ENCODE measurements at places on chromosomes 4 and X. TPM values are rescaled to one million over a fixed set of nuclear protein-coding genes. Genes with fewer than 3 reads are reported as not detected.

The RIPPLY1 gene
- not detected for total RNA-seq

The ATP2B3 gene
- total RNA-seq = not detected

The VCX gene
- 3.8 TPM for total RNA-seq

The CT45A1 gene
- 34.0 TPM for total RNA-seq

The CXCL6 gene
- total RNA-seq = 0.06 TPM

- DNase-seq = no peak
Observed at GRCh38 chr4:73821325-73821724, 15.2 kb upstream of the CXCL6 start.

DNA sequence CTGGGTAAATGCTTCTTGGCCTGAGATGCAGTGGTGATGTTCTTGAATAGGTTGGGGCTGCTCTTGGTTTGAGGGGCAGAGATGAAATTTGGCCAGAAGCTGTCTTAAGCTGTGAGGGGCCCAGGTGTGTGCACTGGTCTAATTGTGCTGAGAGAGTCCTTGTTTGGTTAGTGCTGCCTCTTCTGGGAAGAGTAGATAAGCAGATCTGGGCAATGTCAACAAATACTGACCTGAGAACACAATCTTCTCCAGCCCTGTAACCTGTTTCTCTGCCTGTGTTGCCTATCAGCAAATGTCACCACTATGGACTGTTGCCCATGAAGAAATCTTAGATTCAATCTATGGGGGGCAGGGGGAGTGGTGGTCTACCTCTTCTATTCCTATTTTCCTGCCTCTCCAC, 17.2 kb upstream of the USP27X start:
- DNase-seq = no peak

GRCh38 chr4:15736514-15737050, 33.7 kb downstream of the BST1 start:
- no peak for DNase-seq

The AWAT2 gene
- not detected for total RNA-seq

DNA sequence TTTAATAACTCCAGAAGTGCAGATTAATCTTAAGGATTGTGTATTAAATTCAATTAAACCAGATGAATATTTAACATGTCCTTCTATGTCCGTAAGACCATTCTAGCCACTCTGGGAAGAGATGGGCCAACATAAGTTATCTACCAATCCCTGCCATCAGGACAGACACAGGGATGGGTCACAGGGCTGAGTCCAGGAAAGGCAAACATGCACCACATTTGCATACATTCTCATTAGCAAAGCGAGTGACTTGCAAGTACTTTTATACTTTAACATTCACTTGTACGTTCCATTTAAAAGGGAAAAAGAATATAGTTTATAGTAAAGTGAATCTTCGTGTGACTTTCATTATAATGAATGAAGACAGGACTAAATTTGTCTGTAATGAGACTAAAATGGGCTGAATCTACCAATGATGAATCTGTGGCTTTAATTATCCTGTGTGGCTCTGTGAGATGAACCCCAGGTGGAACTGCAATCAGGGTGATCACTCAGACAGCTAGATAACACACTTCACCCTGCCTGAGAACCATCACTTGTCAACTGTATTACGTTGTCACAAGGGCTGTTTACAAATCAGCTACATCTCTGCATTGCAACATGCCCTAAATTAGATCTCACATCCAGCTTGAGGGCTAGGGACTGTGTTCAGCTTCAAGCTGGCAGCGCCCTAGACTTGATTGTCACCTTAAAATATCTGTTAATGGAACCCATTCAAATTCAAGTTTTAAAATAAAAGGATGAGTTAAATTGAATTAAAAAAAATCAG, 77.2 kb downstream of the SH3KBP1 start:
- DNase-seq = no peak

The POF1B gene
- not detected for total RNA-seq

- DNase-seq = peak; percentile 83
Observed at GRCh38 chr4:7398104-7398423, 36.7 kb downstream of the PSAPL1 start.

DNA sequence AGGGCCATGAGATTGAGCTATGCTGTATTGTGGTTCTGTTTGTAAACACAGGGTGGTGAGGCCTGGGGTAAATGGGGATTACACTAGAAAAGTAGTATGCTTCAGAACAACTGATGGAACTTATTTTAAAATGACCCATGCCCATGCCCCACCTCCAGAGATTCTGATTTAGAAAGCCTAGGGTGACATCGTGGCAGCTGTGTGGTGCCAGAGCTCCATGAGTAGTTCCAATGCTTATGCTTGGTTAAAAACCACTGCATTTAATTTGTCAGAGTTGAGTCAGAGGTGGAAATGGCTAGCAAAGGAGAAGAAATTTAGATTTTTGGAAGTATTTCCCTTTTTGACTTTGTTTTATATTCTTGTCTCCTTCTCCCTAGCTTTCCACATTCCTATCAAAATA, 63.4 kb upstream of the PDE5A start:
- DNase-seq = peak; percentile 5

The GASK1B gene
- total RNA-seq = 0.23 TPM

DNA sequence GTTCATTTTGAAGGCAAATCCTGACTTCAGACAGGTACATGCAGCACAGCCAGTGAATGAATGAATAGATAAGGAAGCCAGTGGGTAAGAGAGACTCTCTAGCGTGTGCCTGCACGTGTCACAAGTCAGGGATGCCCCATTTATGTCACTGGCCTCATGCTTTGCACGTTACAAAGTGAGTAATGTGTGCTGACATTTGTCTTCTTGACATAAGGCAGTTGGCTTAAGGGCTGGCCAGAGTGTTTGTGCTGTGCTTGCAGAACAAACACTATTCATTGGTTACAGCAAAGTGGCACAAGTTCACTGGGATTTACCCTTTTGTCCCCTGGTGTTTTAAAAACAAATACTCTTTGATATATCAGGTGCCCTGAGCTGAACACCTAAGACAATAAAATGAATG, 55.9 kb downstream of the CRMP1 start:
- DNase-seq = no peak

- DNase-seq = no peak
Observed at GRCh38 chrX:10457092-10457491, 163.3 kb downstream of the MID1 start.

- DNase-seq = peak; percentile 69
Observed at GRCh38 chr4:125728568-125728967, 413.8 kb downstream of the FAT4 start.

DNA sequence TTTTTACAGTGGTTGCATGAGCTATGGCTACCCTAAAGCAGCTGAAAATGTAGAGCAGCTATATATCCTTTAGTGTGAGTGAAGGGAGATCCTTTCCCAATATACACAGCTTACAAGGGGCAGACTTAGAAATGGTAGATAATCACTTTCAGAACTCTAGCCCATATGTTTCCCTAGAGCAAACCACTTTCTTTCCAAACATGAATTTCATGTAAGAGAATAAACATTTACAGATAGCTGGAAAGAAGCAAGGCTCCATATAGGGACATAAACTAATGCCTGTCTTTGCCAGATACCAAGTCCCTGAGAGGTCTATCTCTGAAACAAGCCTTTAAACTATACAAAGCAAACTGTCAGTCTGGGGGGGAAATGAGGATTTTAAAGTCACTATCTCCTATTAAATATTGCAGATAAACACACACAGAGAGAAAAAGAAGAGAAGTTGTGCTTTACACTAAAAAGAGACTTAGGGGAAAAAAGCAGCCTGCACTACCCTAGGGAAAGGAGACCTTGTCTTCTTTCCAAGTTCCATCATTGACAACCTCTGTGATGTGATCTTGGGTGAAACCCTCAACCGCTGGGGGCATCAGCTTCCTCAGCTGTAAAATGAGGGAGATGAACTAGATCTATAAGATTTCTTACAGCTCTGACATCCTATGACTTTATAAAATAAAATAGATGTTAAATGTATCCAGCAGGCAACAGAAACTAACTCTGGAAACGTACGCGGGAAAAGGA, 73.6 kb downstream of the TMEM156 start:
- no peak for DNase-seq
